ENCODE measurements at places on chromosomes 11 and 22.

DNA sequence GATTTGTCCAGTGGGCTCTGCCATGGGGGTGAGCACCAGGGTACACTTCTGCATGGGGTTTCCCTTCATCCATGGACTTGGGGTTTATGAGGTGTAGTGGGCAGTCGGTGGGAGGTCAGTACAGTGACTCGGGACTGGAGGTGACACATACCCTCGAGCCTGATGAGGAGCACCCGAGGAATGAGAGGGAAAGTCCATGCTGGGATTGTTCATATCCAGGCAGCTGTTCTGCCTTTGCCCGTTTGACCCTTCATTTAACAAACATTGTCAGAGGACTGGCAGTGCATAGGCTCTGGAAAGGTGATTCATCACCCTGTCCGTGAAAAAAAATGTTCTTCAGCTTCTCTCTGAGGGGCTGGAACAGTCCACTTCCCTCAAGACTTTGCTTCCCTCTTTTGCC lies 2.7 kb downstream of the NAV2 start:
- DNase-seq = no peak

DNA sequence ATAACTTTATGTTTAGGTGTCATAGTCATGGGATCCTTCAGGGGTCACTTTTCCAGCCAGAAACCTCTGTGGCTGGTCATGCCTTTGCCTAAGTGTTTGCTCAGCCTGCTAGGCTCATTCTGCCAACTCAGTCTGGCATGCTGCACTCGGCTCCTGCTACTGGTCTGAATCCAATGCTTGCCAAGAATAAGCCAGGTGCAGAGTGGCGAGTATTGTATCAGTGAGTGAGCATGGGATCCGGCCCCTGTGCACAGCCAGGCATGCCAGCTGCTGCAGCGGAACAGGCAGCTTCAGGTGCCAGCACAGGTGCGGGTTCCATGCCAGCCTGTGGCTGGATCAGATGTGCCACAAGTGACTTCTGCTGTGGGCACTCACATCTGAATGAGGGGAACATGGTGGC lies 1269.3 kb upstream of the CNTN5 start:
- DNase-seq = no peak

- DNase-seq = no peak
Observed at GRCh38 chr11:13269775-13270174, 7.8 kb upstream of the BMAL1 start.

GRCh38 chr22:26162926-26163325 lies 6.3 kb upstream of the SEZ6L start:
- DNase-seq = no peak

- peak; percentile 55 for DNase-seq
Observed at GRCh38 chr22:37267135-37267587, 15.1 kb upstream of the CYTH4 start.

GRCh38 chr11:70782401-70782913 lies 384.1 kb downstream of the CTTN start:
- no peak for DNase-seq

DNA sequence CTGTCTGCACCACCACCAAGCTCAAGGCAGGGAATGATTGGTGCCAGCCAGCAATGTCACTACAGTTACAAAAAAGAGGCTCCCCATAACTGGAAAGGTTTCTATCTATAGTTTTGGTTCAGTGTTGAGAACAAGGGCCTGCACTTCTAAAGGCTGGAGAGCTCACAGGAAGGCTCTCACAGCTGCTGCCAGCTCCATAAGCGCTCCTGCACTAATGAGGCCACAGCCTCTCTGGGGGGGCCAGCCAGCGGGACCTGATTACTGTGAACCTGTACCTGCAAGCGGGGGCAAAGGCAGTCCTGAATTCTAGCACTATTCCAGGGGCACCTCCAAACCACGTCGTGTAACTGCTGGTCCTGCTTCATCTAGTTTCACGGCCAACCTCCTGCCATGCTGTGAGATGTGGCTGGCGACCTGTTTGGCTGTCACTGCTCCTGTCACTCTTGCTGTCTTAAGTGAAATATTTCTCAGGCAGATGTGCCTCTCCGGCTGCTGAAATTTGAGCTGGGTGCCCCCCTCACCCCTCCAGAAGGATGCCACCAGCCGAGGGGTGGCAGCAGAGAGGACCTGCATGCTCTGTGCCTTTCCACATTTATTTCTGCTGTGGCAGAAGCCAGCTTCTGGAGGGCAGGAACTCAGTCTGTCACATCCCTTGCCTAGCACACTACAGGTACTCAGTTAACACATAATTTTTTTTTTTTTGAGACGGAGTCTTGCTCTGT lies 53.3 kb upstream of the ARFGAP3 start:
- DNase-seq = no peak

- no peak for DNase-seq
Observed at GRCh38 chr11:19723572-19724342, 11.1 kb downstream of the NAV2 start.

DNA sequence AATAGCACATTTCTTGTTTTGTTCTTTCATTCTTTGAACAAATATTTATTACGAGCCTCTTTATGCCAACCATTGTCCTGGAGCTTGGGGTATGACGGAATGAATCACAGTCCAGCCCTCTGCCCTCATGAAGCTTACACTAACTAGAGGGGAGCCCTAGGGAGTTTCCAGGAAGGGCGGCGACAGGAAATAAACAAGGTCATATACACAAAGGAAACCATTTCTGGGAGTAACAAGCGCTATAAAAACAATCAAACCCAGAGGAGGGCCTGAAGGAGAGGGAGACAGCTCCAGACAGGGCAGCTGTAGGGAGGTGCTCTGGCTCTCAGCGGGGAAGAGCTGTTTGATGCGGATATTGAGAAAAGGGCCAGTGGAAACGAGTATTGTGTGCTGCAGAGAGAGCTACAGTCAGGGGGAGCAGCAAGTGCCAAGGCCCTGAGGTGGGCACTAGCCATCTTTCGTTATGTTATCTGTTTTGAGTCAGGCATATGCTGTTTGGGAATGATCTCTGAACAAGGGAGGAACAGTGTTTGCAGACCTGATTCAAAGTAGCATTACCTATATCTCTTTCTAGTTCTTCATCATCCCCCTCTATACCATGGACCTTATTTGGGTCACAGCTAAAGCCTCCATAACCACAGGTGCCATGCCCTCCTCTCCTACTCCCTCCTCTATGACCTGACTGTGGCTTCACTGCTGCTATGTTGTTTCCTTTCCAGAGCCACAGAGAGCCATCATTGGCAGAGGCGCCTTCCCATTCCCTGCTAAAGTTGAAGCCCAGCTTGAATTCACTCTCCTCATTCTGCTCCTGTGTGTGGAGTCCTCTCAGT lies 15.3 kb upstream of the ZBTB16 start:
- no peak for DNase-seq

- no peak for DNase-seq
Observed at GRCh38 chr11:12540075-12540680, 134.0 kb upstream of the TEAD1 start.

GRCh38 chr11:77102246-77103210 lies at the start of gene OMP:
OMP (plus strand) TSS chr11:77102840; CDS start chr11:77102840, 0 bp downstream.
- DNase-seq = no peak

DNA sequence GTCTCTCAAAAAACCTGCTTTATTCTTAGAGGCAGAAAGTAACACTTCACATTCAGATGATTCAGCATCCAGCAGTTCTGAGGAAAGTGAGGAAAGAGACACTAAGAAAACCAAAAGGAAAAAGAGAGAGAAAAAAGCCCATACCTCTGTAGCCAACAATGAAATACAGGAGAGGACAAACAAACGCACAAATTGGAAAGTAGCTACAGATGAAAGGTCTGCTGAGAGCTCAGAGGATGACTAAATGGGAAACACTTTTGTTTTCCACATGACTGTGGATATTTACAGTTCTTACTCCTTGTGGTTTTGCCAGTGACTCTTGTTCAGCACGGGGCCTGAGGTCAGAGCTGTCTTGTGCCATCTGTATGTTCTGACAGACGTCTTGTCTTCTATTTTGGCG lies 3.8 kb downstream of the TIMM8B start:
- DNase-seq = no peak

DNA sequence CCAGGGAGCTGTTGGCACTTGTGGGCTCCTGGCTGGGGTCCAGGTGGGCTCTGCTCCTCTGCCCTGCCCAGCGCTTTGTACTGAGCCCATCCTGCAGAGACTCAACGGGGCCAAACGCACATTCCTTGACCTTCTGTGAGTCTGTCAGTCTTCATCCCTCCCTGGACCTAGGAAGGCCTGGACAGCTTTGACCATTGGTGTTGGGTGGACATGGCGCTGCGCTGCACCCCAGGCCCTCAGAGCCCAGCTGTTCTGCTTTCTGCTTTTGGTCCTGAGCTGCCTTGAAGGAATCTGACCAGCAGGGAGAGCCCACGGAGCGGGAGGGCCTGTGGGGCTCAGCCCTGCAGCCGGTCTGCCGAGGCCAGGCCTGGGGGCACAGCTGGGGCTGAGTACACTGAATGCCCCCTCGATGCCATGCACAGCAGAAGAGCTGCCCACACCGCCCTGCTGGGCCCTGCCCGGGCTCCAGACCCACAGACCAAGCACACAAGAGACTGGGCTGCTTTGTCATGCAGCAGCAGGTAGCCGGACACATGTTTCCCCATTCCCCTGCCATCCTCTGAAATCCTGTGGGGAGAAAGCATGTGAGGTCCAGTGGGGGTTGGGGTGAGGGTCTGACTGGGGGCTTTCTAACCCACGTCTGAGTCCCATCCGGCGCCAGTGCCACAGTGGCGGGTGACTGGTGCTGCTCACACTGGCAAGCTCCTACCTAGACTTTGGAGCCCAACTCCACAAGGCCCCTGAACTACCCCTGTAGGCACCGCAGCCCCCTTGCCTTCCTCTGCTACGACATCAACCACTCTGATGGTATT lies 24.1 kb upstream of the CCDC188 start:
- DNase-seq = no peak

- no peak for DNase-seq
Observed at GRCh38 chr11:133123796-133124195, 408.5 kb downstream of the OPCML start.

- DNase-seq = no peak
Observed at GRCh38 chr22:36862251-36863242, 1.7 kb downstream of the NCF4 start.

All from stimulated activated CD8-positive, alpha-beta memory T cell treated with anti-CD3 and anti-CD28 coated beads, Interleukin-15, amount 100 ng/mL, for 24 hours (primary cell).